ENCODE measurements at places on chromosomes 4 and X.
A peak's percentile ranks its signal among the peaks of the same experiment; 100 is the strongest.

- DNase-seq: no peak
These were observed 11.8 kb downstream of the RBM47 start for GRCh38 chr4:40617872-40618271.

DNA sequence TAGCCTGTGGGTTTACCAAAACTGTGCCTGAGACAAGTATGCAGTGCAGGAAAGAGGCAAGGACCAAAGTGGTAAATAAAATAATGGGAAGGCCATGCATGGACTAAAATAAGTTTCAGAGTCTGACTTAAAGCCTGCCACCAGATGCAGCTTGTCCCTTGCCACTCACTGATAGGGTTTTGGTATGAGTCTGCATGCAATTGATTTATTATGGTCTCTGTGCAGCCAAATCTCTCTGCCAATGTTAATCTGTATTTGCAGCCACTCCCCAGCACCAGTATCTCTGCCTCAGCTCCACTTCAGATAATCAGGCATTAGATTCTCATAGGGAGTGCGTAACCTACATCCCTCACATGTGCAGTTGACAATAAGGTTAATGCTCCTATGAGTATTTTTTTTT lies 5.5 kb upstream of the FGF2 start:
- DNase-seq: no peak

GRCh38 chrX:71542825-71543224 lies 9.9 kb downstream of the OGT start:
- no peak for DNase-seq

DNA sequence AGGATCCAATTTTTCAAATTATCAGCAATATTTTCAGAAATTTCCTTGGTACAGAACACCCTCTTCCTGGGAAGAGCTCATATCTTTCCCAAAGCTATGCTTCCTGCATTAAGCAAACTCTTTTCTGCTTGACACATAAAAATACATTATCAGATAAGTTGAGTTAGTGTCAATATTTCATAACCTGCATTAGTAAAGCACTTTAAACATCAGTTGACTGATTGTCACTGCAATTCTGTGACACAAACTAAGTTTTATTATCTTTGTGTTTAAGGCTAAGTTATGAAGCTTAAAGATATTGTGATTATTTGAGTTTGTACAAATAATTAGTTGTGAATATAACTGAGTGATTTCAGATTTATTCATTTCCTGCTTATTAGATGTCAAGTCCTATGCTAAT lies 1045.4 kb upstream of the GRID2 start:
- no peak for DNase-seq

- no peak for DNase-seq
These were observed 108.3 kb downstream of the TENM3 start for GRCh38 chr4:182351485-182351884.

- peak; percentile 56 for DNase-seq
These were observed 42.0 kb downstream of the LGI2 start for GRCh38 chr4:24988776-24989175.

- no peak for DNase-seq
These were observed 173.9 kb downstream of the RTL9 start for GRCh38 chrX:110532581-110532931.

DNA sequence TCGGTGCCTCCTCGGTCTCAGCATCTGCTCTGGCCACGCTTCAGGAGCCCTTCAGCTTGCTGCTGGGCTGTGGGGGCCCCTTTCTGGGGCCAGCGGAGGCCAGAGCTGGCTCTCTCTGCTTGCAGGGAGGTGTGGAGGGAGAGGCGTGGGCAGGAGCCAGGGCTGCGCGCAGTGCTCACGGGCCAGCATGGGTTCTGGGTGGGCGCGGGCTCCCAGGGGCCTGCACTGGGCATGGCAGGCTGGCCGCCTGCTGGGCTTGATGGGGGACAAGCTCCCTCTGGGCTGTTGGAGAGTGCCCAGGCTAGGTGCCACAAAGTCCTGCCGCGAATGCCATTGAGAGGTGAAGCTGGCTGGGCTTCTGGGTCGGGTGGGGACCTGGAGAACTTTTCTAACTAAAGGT lies 57.3 kb upstream of the AGA start:
- DNase-seq: no peak

DNA sequence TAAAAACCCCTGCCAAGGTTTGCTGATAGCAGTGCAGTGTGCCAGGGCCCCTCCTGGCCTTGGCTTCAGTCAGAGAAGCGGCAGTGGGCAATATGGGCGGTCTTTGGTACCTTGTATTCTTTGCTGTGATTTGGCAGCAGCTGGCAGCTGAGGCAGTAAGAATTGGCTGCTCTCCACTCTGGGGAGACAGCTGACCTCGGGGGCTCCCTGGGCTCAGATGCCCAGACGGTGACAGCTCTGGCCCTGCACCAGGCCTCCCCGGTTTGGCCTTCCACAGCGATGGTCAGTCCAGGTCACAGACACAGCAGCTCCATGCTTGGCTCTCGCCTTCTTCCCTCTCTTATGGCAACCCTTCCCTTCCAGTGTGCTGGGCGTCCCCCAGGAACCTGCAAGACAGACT lies 330.9 kb downstream of the BCOR start:
- DNase-seq: no peak

Data from hepatic stellate cell (primary cell).